ENCODE measurements at places on chromosomes 12 and 14.

GRCh38 chr12:2992724-2993123 is 33.5 kb downstream of the TEAD4 start:
- H3K27me3 ChIP-seq: no peaks in the 10 kb centered on the region
- no peaks in the 10 kb centered on the region for H3K4me1 ChIP-seq
- no peak overlapping the region for H3K4me3 ChIP-seq
- no peaks in the 10 kb centered on the region for H3K36me3 ChIP-seq

GRCh38 chr14:57981817-57982560 is 116.1 kb upstream of the SLC35F4 start:
- no peak for DNase-seq
- H3K4me3 ChIP-seq: no peak overlapping the region
- no peaks in the 10 kb centered on the region for H3K27me3 ChIP-seq
- no peak overlapping the region for H3K27ac ChIP-seq

DNA sequence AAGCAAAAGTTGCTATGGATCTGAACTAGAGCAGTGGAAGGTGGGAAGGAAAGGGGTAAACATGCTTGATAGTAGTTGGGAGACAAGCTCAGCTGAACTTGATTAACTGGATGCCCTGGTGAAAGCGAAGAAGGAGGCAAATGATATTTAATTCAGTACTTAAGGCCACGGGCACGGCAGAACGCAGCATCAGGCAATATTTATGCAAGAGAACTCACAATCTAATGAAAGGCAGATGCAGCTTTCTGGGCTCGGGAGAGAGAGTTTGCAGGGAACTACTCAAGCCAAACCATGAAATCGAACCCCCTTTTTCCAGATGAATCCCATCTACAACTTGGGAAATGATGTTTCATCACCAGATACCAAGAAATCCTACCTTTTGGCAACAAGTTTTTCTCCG is 3.5 kb upstream of the CNIH1 start:
- H3K27me3 ChIP-seq: no peaks in the 10 kb centered on the region
- H3K36me3 ChIP-seq: no peaks in the 10 kb centered on the region
- no peak overlapping the region for H3K27ac ChIP-seq

GRCh38 chr12:119154435-119154818 is 24.3 kb upstream of the HSPB8 start:
- H3K4me1 ChIP-seq: no peaks in the 10 kb centered on the region
- no peak overlapping the region for H3K27ac ChIP-seq
- no peaks in the 10 kb centered on the region for H3K27me3 ChIP-seq
- DNase-seq: no peak

- H3K36me3 ChIP-seq: no peaks in the 10 kb centered on the region
- no peak for DNase-seq
- H3K4me1 ChIP-seq: no peaks in the 10 kb centered on the region
Observed at GRCh38 chr14:85027681-85028370, 502.1 kb upstream of the FLRT2 start.

GRCh38 chr14:26217778-26218177 is 380.1 kb downstream of the NOVA1 start:
- no peaks in the 10 kb centered on the region for H3K4me1 ChIP-seq
- H3K27me3 ChIP-seq: no peaks in the 10 kb centered on the region

DNA sequence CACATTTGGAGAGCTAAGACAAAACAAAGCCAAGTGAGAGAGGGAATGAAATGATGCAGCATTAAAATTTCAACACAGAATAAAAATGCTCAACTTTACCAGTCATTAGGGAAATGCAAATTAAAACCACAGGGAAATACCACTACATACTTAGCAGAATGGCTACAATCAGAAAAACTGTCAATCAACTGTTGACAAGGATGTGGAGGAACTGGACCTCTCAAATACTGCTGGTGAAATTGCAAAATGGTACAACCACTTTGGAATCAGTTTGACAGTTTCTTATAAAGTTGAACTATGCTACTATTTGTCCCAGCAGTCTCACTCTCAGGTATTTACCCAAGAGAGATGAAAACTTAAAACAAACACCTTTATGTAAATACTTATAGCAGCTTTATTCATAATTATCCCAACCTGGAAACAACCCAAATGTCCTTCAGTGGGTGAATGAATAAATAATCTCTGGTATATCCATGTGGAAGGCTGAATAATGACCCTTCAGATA is 43.8 kb upstream of the KTN1 start:
- no peaks in the 10 kb centered on the region for H3K27me3 ChIP-seq
- H3K36me3 ChIP-seq: no peaks in the 10 kb centered on the region
- H3K4me1 ChIP-seq: no peaks in the 10 kb centered on the region
- DNase-seq: no peak
- H3K27ac ChIP-seq: no peak overlapping the region

DNA sequence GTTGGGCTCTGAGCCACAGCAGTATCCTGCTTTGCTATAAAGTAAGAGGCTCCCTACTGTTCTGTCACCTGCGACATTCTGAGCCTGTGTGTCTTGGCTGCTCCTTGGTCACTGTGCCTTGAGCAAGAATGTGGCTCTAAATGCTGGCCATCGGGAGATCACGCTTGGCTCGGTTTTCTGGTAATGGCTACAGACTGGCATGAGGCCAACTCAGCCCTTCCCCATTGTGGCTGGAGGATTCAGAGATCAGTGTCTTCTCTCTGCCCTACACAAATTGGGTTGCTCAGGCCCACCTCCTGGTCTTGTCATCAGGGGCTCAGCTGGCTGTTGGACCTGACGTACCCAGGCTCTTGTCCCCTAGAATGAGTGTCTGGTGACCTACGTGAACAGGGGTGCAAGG is 94.5 kb downstream of the PLXNC1 start:
- H3K4me3 ChIP-seq: no peak overlapping the region
- peaks cover 7% of the 10 kb centered on the region for H3K4me1 ChIP-seq
- H3K27ac ChIP-seq: no peak overlapping the region
- no peaks in the 10 kb centered on the region for H3K27me3 ChIP-seq

DNA sequence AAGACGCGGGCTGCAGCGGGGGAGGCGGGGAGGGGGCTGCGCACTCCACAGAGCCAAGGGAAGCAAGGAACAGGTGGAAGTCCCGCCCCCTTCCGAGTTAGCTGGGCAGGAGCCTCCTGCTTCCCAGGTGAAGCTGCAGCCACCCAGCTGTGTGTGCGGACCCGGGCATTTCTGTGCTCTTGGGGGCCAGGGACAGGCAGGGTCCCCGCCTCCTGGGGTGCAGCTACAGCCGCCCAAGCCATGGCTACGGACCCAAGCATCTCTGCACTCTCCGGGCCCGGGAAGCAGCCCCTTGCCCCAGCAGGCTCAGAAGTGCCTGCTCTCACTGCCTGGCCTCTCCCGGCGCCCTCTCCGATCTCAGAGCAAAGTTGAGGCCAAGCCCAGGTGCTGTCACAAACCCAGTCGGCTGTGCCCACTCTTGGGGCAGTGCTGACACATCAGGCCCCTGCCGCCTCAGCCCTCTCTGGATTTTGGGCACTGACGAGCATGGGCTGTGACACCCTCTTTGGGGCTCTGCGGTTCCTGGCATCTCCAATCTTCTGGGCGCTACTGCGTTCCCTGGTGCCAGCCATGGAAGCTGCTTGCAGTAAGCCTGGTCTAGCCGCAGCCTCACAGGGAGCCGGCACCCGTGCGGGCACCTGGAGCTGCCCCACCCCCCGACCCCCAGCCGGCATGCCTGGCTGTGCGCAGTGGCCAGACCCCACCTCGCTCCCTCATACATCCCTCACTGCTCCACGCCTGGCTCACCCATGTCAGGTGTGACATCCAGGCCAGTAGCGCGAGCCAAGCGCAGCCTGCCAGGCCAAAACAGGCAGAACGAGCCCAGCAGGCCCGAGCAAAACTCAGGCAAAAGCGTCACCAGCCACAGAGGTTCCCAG is 8.5 kb upstream of the MGAT4C start:
- DNase-seq: no peak
- H3K27me3 ChIP-seq: no peaks in the 10 kb centered on the region
- no peak overlapping the region for H3K27ac ChIP-seq
- no peak overlapping the region for H3K4me3 ChIP-seq

- no peak for DNase-seq
- H3K36me3 ChIP-seq: peaks cover 16% of the 10 kb centered on the region
- H3K27ac ChIP-seq: no peak overlapping the region
- no peak overlapping the region for H3K4me3 ChIP-seq
Observed at GRCh38 chr14:74655599-74656395, 43.8 kb upstream of the LTBP2 start.

GRCh38 chr12:109626378-109627115 is 53.0 kb downstream of the MVK start:
- H3K27ac ChIP-seq: no peak overlapping the region
- H3K4me1 ChIP-seq: no peaks in the 10 kb centered on the region
- DNase-seq: no peak
- H3K36me3 ChIP-seq: no peaks in the 10 kb centered on the region

- peak overlapping the region; percentile 89 for H3K27ac ChIP-seq
- no peak overlapping the region for H3K4me3 ChIP-seq
- H3K4me1 ChIP-seq: peaks cover 78% of the 10 kb centered on the region
- H3K27me3 ChIP-seq: no peaks in the 10 kb centered on the region
- no peaks in the 10 kb centered on the region for H3K36me3 ChIP-seq
Observed at GRCh38 chr12:64674367-64674922, 64.2 kb downstream of the RASSF3 start.

DNA sequence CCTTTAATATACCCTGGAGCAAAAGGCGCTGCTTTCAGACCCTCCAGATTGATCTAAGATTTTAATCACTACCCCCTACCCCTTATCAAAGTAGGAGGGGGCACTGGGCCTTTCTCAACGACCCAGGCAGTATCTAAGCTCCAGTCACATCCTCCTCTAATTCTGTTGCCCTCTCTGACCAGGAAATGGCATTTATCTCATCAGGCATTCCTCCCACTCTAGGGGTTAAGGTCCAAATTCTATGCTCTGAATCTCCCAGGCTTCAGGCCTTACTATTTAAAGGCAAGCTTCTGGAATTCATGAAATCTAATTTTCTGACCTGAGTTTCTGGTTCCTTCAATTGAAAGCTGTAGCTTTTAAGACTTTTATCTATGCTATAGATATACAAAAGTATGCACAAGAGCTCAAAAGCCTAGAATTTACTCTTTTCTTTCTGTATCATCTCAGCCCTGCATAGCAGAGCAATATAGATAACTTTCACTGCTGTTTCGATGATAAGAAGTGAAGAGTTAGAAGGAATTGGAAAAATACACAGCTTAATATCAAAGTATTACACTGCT is 622.9 kb downstream of the RPS29 start:
- H3K4me3 ChIP-seq: no peak overlapping the region
- no peaks in the 10 kb centered on the region for H3K36me3 ChIP-seq
- no peak overlapping the region for H3K27ac ChIP-seq
- H3K27me3 ChIP-seq: no peaks in the 10 kb centered on the region
- DNase-seq: no peak

- no peaks in the 10 kb centered on the region for H3K4me1 ChIP-seq
- no peaks in the 10 kb centered on the region for H3K27me3 ChIP-seq
- no peak overlapping the region for H3K4me3 ChIP-seq
- H3K27ac ChIP-seq: no peak overlapping the region
Observed at GRCh38 chr14:68940614-68941185, 38.4 kb downstream of the ACTN1 start.

DNA sequence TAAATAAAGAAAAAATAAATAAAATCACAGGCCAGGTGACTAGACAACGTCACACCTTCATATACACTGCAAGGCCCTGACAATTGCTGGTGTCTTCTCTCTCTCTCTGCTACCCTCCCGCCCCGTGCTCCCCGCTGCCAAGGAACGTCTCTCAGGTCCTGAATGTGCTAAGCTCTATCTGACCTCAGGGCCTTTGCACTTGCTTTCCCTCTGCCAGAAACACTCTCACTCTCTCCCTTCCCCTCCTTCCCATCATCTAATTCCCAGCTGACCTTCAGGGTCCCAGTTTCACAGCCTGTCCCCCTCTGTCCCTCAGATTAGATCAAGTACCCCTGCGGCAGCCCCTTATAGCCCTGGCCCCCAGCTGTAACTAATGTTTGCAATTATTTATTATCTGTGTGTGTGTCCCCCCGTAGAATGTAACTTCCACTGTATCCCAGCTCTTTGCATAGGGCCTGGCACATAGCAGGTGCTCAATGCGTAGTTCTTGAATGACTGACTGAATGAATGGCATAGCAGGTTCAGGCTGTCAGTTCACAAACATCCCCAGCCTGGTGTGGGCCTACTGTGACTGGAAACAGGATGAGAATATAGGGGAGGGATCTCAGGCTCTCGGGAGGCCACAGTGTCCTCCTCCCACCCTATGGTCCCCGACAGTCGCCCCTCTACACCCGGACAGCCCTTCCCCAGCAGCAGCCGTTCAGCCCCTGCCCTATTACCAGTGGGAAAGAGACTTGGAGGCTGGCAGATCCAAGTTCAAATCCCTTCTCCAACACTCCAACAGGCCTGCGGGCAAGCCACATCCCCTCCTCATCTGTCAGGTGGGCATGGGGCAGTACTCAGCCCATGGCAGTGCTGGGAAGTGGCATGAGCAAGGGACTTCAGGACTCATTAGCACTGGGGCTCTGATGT is 6.6 kb downstream of the BEGAIN start:
- H3K4me1 ChIP-seq: no peaks in the 10 kb centered on the region
- no peak overlapping the region for H3K27ac ChIP-seq
- H3K27me3 ChIP-seq: no peaks in the 10 kb centered on the region
- no peaks in the 10 kb centered on the region for H3K36me3 ChIP-seq

GRCh38 chr12:8563356-8563755 is 22.7 kb upstream of the CLEC4E start:
- H3K36me3 ChIP-seq: no peaks in the 10 kb centered on the region
- H3K27ac ChIP-seq: no peak overlapping the region
- H3K4me1 ChIP-seq: no peaks in the 10 kb centered on the region
- no peaks in the 10 kb centered on the region for H3K27me3 ChIP-seq
- DNase-seq: no peak

DNA sequence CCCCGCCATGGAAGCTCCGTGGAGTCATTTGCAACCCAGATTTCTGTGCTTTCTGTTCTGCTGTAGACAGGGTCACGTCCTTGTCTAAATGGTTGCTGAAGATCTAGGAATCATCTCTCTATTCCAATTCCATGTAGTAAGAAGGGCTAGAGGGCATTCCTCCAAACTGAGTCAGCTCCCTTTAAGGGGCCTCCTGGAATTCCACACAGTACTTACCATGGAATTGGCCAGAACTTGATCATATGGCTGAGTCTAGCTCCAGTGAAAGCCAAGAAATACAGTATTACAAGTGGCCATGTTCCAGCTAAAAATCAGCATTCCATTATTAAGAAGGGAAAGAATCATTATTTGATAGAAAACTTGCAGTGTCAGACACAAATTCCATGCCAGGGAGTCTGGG is 171.9 kb downstream of the PRKCH start:
- peaks cover 8% of the 10 kb centered on the region for H3K4me1 ChIP-seq
- DNase-seq: no peak
- no peaks in the 10 kb centered on the region for H3K27me3 ChIP-seq
- peaks cover 74% of the 10 kb centered on the region for H3K36me3 ChIP-seq
- no peak overlapping the region for H3K27ac ChIP-seq
- no peak overlapping the region for H3K4me3 ChIP-seq

GRCh38 chr12:42483521-42483790 is 106.1 kb downstream of the PRICKLE1 start:
- H3K27ac ChIP-seq: no peak overlapping the region
- no peaks in the 10 kb centered on the region for H3K36me3 ChIP-seq
- peaks cover 5% of the 10 kb centered on the region for H3K4me1 ChIP-seq
